ENCODE measurements at places on chromosomes 3 and 15.

- no peak for DNase-seq
Measured at GRCh38 chr15:64640146-64640871, 135.1 kb downstream of the RBPMS2 start.

GRCh38 chr15:70181626-70182255, 84.0 kb upstream of the TLE3 start:
- DNase-seq = no peak

DNA sequence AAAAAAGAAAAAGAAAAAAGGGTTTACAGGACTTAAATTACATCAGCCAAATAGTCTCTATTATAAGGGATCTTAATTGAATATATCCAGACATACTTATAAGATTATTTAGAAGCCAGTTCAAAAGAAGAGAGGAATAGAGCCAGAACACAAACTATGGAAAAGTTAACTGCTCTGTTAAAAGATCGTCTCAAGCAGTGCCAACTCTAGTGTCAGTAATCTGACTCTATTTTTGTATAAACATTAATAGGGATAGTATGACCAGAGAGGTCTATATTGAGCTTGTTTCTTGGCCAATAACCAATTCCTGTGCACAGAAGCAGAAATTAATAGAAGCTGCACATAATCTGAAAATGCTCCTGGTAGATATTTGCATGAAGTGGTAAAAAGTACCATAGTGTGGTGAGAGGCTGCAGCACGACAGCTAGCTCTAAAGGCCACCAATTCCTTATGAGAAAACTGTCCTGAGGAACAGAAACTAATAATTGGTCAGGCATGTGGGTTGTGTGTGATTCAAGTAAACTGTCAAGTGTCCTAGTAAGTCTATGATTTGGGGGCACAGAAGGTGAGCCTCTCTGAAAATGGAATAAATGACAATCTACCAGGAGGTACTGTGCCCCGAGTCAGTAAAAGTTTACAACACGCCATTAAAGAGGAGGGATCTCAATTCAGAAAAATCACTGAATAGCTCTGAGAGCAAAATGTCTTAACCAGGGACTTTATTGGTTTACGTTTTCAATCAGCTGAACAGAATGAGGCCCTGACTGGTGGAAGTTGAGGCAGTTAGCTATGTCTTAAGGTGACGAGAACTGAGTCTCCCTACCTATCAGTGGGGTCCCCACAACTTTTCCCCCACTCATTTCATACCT, 51.5 kb upstream of the NANOGP8 start:
- no peak for DNase-seq

DNA sequence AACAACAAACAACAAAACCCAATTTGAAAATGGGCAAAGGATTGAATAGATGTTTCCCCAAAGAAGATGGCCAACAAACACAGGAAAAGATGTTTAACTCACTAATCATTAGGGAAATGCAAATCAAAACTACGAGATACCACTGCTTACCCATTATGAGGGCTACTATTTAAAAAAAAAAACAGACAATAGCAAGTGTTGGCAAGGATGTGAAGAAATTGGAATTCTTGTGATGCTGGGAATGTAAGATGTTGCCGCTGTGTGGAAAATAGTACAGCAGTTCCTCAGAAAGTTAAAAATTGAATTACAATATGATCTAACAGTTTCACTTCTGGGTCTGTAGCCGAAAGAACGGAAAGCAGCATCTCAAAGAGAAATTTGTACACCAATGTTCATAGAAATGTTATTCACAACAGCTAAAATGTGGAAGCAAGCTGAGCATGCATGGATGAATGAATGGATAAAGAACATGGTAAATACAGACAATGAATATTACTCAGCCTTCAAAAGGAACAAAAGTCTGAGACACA, 121.9 kb downstream of the CHSY1 start:
- DNase-seq = no peak

GRCh38 chr3:27312044-27312668, 57.0 kb downstream of the NEK10 start:
- DNase-seq = peak; percentile 80

DNA sequence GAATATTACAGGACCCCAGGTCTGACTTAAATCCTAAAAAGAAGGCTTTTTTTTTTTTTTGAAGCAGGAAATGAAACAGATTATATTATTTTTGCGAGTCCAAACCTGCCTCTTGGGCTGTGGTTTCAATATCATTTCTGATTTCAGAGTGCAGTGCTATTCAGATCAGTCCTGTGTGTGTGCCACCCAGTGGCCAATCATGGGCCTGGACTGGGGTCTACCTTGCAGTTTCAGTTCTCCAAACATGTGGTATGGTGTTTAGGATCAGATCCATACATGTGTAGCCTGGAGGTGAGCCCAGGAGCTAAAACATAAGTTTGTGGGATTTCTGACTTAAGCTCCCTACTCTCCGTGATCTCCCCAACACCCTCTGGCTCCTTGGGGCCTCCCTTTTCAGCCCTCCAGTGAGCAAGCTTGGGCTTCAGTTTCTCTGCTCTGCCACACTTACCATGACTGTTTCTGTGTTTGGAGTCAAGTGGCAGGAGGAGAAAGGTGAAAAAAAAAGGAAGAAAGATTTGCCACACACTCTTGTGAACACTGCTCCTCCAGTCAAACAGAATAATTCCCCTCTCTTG, 12.1 kb upstream of the THSD4 start:
- DNase-seq = peak; percentile 71

- no peak for DNase-seq
Measured at GRCh38 chr3:198022604-198023003, 62.6 kb downstream of the LMLN start.

DNA sequence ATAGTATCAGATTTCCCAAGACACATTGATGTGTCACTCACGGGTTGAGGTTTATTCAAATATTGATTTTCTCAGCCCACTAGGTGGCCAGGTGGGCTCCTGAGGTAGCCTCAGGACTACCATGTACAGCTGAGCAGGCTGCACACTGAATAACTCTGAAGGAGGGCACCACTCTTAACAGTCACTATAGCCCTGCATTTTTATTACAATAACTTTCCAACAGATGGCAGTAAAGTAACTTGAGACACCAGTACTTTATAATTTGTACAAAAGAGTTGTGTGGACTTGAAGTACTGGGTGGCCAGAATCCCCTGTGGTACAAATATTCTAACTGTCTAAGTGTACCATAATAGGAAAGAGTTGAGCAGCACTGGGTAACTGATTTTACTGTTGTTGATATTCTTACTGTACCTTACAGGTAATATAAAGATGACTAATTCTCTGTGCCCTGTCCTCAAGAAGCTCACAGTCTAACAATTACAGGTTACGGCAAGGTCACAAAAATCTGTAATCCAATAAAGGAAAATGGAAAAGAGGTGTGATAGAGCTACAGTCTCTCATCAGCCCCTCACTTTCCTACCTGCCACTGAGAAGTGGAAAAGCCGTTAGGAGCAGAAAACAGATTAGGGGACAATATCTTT, 76.0 kb downstream of the ETFA start:
- peak; percentile 48 for DNase-seq

- no peak for DNase-seq
Measured at GRCh38 chr3:191137708-191138107, 61.3 kb upstream of the OSTN start.

GRCh38 chr3:186166491-186167288, 57.8 kb upstream of the ETV5 start:
- DNase-seq = no peak

- no peak for DNase-seq
Measured at GRCh38 chr3:105762749-105763658, 105.8 kb downstream of the CBLB start.

Data from fibroblast of mammary gland (primary cell).